ENCODE measurements at places on chromosomes 1 and 21. TPM values are rescaled to one million over a fixed set of nuclear protein-coding genes. Genes with fewer than 3 reads are reported as not detected.

GRCh38 chr1:18635070-18635577 lies 4.5 kb downstream of the PAX7 start:
- DNase-seq, result no peak

Gene KPRP
- 231 TPM for total RNA-seq

DNA sequence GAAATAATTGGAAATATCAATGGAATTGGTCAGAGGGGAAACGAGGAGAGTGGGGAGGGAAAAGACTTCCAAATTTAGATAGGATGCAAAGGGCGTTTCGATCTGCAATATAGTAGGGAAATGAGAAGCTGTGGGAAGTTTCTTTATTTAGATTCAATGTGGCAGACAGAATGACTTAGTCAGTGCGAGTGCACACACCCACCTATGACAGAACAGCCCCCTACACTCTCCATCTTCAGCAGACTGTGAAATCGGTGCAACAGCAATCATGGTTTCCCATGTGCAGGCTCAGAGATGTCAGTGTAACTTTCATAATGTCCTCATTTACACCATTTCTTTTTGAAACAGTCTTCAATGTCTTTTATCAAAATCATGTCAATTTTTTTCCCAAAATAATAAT lies 46.0 kb downstream of the DIP2A start:
- DNase-seq, result no peak

Gene MARK1
- 2.8 TPM for total RNA-seq

GRCh38 chr1:80445033-80445432 lies 1355.7 kb upstream of the ADGRL2 start:
- DNase-seq, result no peak

Data from lower leg skin (tissue), 4 donors.